ENCODE measurements at places on chromosomes 5 and 9.
A peak's percentile ranks its signal among the peaks of the same experiment; 100 is the strongest.

GRCh38 chr5:132044207-132044606 lies 16.2 kb upstream of the IL3 start:
- no peak for DNase-seq

- peak; percentile 42 for DNase-seq
Measured at GRCh38 chr5:154811653-154812465, 38.5 kb downstream of the FAXDC2 start.

GRCh38 chr5:75734913-75735789 lies 17.9 kb upstream of the POC5 start:
- no peak for DNase-seq

GRCh38 chr5:115699967-115700366 lies 74.1 kb upstream of the TMED7 start:
- no peak for DNase-seq

DNA sequence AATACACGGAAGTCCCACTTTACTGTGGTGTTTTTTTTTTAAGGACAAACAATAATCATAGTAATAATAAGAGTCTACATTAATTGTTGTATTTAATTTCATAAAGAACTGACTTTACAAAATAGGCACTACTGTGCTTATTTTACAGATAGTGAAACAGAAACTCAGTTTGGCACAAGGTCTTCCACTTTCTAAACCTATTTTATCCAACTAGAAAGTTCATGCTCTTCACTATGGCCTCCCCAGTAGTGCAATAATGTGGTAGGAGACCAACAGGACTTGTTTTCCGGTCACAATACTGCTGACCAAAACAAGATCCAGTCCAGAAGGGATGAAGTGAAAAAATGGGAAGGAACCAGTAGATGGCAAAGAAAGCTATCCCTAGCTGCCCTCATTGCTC lies 531.6 kb downstream of the CAAP1 start:
- no peak for DNase-seq

DNA sequence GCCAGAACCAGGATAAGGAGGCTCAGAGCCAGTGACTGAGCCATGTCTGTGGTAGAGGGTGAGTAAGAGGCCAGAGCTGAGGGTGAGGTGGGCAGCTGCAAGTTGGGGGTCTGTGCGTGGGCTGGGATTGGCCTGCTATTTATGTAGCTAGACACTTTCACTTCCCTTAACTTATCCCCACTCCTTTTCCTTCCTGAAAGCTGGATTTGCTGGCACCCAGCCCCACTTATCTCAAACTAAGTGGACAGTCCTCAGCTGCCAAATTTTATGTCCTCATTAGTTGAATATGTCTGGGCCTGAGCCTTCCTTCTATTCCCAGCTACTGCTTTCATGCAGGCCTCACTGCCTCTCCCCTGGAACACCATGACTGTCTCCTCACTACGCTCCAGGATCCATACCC lies at the start of gene CCL21:
Gene CCL21 (minus strand): TSS at position 114 of the 400 bp plus-strand sequence. CDS start 70 bp downstream, at position 44.
- DNase-seq = no peak

DNA sequence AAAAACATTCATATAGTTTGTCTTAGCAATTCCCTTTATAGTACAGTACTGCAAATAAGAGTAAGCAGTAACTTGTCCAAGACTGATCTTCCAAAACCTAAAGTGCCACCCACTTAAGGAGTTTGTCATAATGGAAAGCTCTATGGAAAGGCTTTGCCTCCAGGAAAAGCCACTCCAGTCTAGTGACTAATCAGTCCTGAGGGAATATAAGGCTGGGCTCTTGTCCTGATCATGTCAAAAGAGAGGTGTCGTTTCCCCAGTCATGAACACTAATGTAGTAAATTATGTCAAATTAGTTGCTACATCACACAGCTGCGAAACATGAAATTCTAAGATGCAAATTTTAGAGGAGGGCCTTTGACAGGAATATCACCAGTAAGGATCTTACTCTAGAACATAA lies 271.6 kb downstream of the GABRB2 start:
- DNase-seq = no peak

DNA sequence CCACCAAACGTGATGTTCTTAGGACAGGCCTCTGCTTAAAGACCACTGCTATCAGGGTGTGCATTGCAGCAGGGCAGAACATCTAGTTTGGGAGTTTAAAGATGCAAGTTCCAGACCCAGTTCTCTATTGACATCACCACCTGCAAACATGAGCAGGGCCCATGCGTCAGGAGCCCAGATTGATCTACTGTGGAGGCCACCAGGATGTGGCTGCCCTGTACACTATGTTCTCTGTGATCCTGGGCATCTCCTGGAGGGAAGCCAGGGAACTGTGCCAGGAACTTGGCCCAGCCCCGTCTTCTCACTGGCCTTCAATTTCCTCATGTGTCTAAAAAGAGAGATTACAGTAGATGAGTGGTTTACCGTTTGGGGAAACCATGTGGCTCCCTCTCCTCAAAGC lies 87.1 kb downstream of the PDE6A start:
- DNase-seq = no peak

DNA sequence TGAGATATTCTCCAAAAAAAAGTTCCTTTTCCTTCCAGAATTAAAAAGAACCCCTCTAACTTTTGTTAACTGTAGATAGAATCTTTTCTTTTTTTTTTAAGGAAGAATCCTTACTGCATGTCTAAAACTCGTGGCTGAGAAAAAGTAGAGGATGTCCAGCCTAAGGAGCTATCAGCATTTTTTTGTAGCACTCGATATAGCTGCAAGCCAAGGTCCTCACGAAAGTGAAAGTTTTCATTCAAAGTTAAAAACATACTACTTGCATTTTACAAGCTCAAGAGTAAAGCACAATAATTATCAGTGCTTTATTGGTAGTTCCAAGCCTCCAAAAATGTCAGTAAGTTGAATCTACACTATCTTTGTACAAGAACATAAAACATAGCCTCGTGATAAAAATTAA lies 28.7 kb upstream of the ZSWIM6 start:
- no peak for DNase-seq

- DNase-seq = no peak
Measured at GRCh38 chr5:55578771-55579170, 44.0 kb upstream of the PLPP1 start.

GRCh38 chr9:94479757-94480156 lies 75.1 kb upstream of the PCAT7 start:
- no peak for DNase-seq

GRCh38 chr5:76303921-76304320 lies 99.2 kb upstream of the IQGAP2 start:
- DNase-seq = no peak

- DNase-seq = no peak
Measured at GRCh38 chr5:79821-80220, 12.1 kb upstream of the PLEKHG4B start.

Data from GM12892 (cell line).